ENCODE measurements at places on chromosomes 7 and 10.
A peak's percentile ranks its signal among the peaks of the same experiment; 100 is the strongest.

- no peak for DNase-seq
Measured at GRCh38 chr10:107275806-107276205, 111.3 kb upstream of the SORCS1 start.

DNA sequence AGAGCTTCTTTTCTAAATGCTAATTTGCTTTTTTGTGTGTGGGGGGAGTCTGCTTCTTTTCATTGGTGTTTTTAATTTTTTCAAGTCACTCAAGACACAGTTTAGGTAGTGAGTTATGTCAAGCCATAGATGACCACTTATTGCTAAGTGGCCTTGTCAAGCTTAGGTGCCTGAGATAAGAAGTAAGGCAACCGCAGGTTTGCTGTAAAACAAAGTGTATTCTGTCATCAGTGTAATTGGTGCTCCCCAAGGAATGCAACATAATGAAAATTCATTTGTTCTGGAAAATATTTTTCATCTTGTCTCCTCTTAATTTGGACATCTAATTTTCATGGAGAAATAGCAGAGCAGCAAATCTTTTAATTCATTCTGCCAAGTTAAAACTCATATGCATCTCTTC, 249.6 kb downstream of the EXOC4 start:
- no peak for DNase-seq

DNA sequence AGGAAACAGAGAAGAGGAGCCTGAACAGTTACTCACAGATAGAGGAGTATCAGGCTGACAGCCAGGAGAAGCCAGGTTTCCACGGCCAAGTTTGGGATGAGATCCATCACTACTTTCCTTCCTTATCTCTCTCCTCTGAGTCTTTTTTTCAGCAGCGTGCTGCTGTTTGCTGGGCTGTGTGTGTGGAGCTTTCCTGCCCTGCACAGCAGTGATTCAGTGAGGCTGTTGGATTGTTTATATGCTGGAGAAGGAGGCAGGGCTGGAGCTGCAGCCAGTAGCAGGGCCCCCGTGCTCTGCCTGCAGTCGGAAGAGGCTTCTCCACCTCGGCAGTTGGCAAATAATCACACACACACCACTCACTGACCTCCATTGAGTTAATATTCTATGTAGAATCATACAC, at the start of gene CYP3A7:
TSS of gene CYP3A7 (minus strand) at position 210 of the 400 bp plus-strand sequence. CDS start at position 107, 103 bp downstream.
- no peak for DNase-seq

- DNase-seq: no peak
Measured at GRCh38 chr7:101533103-101533465, 96.0 kb downstream of the MYL10 start.

DNA sequence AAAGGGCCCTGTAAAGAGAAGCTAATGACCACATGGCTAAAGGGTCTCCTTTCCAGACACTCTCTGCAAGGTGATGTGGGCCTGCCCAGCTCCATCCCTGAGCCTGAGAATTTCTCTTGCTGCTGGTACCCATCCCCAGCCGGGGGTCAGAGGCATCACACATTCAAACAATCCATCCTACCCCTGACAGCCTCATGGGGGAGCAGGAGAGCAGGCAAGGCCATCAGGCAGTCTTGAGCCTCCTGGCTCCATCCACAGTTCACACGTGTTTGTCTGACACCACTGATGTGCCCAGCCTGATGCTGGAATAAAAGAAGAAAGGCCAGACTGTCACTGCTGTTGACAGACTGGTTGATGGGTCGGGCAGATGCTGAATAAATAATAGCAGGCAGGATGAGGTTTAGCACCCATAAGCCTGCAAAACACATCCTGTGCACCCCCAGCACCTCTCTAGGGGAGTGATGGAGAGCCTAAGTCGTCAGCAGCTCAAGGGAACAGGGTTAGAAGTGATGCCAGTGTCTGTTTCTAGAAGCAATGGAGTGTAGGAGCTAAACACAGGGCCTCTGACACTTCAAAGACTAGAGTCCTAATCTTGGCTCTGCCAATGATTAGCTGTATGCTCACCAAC, 43.5 kb downstream of the TLL2 start:
- DNase-seq: peak; percentile 22

DNA sequence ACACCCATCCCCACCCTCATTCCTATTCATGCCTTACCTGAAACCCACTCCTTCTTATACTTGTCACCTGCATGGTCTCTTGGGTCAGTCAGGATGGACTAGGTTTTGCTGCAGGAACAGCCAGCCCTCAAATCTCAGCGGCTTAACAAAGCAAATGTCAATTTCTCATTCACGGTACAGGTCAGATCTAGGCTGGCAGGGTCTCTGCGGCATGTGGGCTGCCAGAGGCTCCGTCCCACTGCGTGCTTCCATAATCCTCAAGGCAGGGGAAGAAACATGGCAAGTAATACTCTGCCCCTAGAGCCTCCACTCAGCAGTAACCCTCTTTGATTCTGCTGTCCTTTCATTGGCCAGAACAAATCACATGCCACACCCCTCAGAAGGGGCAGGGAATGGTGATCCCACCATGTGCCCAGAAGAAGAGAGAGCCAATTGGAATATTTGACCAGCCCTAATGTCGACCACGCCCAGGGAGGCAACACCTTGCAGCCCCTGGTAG, 114.9 kb upstream of the ZMIZ1 start:
- DNase-seq: no peak

- no peak for DNase-seq
Measured at GRCh38 chr7:78712111-78712510, 741.4 kb downstream of the MAGI2 start.

- DNase-seq: no peak
Measured at GRCh38 chr10:13615650-13616300, 29.0 kb downstream of the PRPF18 start.

GRCh38 chr10:6916601-6917000, 336.5 kb upstream of the PRKCQ start:
- no peak for DNase-seq

- DNase-seq: no peak
Measured at GRCh38 chr7:43694399-43694748, 34.9 kb downstream of the COA1 start.

DNA sequence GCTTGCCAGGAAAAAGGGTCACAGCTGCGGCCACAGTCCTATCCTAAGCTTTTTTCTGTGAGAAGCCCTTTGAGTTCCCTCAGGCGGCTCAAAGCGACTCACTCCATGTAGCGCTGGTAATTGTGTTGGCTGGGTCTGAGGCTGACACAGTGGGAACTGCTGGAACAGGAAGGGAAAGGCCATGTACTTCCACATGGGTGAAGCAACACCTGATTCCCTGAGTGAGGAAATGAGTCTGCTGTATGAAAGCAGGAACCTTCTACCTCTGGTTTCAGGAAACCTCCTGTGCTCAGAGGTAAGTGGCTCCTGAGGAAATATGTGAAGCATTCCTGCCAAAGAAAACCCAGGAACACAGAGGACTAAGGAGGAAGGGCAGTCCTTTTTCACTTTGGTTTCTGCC, 734.6 kb upstream of the SORCS1 start:
- DNase-seq: no peak

DNA sequence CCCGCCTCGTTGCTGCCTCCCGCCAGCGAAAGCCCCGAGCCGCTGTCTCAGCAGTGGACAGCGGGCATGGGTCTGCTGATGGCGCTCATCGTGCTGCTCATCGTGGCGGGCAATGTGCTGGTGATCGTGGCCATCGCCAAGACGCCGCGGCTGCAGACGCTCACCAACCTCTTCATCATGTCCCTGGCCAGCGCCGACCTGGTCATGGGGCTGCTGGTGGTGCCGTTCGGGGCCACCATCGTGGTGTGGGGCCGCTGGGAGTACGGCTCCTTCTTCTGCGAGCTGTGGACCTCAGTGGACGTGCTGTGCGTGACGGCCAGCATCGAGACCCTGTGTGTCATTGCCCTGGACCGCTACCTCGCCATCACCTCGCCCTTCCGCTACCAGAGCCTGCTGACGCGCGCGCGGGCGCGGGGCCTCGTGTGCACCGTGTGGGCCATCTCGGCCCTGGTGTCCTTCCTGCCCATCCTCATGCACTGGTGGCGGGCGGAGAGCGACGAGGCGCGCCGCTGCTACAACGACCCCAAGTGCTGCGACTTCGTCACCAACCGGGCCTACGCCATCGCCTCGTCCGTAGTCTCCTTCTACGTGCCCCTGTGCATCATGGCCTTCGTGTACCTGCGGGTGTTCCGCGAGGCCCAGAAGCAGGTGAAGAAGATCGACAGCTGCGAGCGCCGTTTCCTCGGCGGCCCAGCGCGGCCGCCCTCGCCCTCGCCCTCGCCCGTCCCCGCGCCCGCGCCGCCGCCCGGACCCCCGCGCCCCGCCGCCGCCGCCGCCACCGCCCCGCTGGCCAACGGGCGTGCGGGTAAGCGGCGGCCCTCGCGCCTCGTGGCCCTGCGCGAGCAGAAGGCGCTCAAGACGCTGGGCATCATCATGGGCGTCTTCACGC, 825 bp downstream of the ADRB1 start:
- DNase-seq: no peak

DNA sequence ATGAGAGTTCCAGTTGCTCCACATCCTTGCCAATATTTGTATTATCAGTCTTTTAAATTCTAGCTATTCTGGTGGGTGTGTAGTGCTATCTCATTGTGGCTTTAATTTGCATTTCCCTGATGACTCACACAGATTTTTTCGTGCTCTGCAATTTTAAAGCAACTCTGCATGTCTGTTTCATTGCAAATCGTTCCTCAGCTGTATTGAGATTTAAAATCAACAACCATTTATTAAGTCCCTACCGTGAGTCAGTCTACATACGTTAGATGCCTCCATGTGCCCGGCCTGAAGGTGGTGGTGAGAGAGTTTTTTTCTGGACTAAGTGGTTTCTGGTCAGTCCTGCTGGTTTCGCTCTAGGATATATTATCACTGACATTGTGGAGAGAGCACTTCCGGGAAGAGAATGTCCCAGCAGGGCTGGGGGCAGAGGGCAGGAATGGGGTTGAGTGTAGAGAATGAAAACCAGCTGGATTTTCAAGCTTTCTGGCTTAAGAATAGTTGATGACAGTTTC, 8.4 kb upstream of the HYCC1 start:
- DNase-seq: no peak

DNA sequence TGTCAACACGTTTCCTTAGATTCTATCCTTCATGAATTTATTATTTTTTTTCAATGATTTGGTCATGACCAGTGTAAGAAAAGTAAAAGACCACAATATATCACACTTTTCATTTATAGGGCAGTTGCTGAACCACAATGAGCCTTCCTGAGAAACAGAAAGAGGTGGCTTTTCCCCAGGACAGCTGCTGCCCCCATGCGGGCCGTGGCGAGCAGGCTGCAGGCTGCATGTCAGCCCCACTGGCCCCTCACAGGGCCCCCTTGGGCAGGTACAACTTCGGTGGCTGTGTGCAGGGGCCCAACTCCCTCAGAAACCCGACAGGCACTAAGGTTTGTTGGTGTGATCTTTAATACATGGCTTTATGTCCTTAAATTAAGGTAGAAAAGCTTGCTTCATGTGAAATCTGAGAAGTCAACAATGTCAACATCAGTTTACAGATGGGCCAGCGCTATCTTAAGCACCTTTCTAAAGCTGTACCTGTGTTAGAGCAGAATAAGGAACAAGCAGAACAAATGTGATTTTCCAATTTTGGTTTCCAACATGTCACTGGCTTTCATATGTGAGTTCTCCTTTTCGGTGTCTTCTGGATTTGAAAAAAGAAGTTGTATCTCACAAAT, 10.6 kb downstream of the BEND7 start:
- no peak for DNase-seq

GRCh38 chr10:34291466-34292193, 523.5 kb downstream of the PARD3 start:
- no peak for DNase-seq

- no peak for DNase-seq
Measured at GRCh38 chr10:59126991-59127390, 49.5 kb upstream of the PHYHIPL start.

DNA sequence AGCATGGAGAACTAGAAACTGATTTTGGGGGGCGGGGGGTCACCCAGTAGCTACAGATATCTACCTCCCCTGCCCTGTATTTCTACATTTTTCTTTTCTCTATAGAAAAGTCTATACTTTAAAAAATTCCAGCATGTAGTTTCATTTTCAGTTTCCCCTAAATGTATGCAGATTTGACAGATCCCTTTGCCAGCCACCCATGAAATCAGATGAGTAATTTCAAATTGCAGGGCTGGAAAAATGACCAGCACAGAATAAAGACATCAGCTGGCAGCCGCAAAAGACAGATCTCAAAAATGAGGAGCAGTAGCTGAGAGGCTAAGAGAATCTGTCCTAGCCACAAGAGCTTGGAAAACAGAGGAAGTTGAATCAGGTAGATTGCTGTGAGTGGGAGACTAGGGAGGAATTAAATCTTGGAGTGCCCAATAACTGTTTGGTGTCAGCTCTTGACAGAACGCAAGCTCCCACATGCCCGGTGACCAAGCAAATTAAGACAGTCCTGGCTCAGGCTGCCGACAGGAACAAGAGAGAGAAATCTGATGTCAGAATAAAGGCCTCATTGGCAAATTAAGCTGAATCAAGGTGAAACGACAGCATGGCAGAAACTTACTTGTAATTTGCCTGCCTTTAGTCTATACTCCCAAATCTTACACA, 24.5 kb downstream of the ADRB1 start:
- DNase-seq: no peak

- no peak for DNase-seq
Measured at GRCh38 chr10:123433539-123433938, 232.6 kb upstream of the GPR26 start.

DNA sequence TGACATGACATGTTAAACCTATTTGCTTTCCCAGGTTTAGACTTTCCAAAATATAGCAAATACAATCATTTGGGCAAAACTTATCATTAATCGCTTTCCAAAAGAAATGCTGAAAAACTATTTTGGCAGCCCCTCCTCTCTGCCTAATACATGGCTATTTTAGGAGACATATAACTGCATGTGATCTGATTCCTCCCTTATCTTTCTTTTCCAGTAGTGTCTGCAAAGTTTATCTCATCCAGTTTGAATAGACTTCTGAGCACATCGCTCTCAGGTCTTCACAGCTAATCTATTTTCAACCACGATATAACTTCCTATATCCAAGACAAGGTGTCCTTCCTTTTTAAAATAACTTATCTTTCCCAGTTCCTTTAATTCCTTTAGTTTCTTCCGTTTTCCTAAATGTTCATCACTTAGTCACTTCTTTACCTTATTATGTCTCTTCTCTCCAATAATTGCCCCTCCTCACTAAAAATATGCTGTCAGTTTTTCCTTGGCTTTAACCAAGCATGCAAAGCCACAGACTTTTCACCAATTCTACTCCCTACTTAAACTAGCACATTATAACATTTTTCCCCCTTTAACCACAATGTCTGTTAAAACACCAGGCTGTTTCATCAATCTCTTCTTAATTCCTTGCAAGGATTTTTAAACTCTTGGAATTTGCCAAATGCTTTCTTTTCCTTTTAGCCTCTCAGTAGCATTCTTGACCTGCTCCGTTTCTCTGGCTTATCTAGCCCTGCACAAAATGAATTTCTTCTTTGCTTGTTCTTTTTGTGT, 24.4 kb downstream of the GNG11 start:
- no peak for DNase-seq
